ENCODE measurements at places on chromosomes 5 and 9.

GRCh38 chr9:116327701-116328405 lies 174.3 kb downstream of the PAPPA start:
- DNase-seq: no peak

DNA sequence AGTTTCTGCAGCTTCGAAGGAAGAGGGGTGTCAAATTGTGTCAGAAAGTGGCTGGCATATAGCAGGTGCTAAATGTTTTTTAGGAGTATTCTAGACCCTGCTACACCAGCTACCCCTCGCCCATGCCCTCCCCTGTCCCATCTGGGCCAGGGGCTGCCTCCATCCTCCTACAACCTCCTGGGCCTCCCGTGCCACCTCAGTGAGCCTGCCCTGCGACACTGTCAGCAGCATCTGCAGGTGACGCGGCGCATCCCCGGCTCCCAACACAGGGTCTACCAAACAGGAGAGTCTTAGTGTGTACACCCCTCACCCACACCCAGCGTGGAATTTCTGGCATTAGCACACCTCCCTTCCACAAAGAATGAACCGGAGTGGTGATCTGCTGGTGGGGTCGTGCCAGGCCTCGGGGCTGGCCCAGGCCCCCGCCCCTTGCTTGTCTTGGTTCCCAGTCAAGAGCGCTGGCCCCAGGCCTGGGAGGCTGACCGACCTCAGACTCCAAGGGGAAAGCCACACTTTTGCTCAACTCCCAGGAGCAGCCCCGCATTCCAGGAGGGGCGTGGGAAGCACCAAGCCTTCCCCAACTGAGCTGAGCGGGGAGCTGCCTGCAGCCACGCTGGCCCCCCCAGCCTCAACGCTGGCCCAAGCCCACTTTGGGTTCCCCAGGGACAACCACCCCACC lies 55.2 kb downstream of the NEURL1B start:
- DNase-seq: no peak

DNA sequence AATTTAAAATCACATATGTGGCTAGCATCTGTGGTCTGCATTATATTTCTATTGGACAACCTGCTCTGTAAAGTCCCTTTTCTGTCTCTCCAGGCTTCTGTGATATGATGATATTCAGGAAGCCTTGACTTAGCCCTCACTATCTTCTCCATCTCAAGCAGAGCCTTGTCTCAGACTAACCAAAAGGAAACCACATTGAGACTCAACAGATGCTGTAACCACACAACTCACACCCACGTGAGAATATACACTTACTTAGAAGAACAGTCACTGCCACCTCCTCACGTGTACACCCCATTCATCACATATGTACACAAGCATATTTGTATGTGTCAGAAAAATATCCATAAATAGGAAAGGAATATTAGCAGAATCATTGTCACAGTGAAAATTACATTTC lies 33.6 kb downstream of the HTR4 start:
- DNase-seq: no peak

DNA sequence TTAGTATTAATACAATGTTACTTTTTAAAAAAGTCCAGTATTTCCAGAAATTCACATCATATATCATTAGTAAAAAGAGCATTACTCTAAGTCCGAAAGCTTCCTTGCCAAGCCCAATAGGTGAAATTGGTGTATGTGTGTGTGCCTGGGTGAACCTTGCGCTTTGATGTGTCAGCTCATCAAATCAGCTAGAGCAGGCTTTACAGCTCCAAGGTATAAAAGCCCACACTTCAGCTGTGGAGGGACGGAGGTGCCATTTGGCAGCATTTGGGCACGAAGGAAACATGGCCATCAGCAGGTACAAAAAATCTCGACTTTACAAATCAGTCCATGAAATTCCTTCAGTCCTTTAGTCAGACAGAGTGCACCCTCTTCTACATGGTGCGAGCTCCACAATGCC lies 76.5 kb upstream of the IL7R start:
- peak; percentile 19 for DNase-seq

DNA sequence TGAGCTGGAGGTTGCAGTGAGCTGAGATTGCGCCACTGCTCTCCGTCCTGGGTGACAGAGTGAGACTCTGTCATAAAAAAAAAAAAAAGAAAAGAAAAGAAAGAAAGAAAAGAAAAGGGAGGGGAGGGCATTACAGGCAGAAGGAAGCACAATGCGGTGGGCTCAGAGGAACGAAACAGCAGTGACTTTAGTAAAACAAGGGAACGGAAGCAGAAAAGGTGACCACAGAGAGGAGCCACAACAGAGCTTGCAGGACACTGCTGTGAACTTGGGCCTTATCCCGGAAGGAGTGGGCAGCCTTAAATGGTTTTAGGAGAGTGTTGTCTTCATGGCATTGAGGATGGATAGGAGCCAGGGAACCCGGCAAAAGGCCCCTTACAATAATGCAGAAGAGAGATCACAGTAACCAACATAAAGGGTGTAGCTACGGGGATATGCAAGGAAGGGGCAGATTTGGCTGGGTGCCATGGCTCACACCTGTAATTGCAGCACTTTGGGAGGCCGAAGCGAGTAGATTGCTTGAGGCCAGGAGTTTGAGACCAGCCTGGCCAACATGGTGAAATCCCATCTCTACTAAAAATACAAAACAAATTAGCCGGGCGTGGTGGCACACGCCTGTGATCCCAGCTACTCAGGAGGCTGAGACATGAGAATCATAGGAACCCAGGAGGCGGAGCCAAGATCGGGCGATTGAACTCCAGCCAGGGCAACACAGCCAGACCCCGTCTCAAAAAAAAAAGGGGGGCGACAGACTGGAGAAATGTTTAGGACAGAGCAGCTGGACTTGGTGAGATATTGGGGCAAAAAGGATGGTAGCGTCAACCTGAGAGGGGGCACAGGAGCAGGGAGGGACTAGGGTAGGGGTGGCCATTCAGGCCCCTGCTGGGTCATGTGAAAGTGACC lies 83.9 kb upstream of the ZBTB43 start:
- no peak for DNase-seq

- no peak for DNase-seq
Measured at GRCh38 chr5:123438244-123438643, 15.0 kb upstream of the CEP120 start.

DNA sequence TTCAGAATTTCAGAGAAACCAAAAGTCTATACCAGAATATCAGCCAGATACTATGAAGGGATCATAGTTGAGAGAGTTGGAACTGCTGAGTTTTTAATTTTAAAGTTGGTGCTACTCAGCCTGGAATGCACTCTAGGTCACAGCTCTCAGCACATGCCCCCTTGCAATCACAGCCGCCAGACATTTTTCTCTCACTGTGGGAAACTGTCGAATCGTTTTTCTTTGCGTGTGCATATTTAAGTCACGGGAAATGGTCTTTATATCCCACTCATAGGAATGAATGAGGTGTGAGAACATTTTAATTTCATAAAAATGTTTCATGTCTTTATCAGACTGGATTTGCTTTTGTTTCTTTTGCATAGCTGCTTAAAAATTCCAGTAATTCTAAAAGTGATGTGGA lies 12.2 kb upstream of the SPDL1 start:
- DNase-seq: no peak

GRCh38 chr9:124590889-124591641 lies 83.9 kb upstream of the NR5A1 start:
- DNase-seq: no peak

DNA sequence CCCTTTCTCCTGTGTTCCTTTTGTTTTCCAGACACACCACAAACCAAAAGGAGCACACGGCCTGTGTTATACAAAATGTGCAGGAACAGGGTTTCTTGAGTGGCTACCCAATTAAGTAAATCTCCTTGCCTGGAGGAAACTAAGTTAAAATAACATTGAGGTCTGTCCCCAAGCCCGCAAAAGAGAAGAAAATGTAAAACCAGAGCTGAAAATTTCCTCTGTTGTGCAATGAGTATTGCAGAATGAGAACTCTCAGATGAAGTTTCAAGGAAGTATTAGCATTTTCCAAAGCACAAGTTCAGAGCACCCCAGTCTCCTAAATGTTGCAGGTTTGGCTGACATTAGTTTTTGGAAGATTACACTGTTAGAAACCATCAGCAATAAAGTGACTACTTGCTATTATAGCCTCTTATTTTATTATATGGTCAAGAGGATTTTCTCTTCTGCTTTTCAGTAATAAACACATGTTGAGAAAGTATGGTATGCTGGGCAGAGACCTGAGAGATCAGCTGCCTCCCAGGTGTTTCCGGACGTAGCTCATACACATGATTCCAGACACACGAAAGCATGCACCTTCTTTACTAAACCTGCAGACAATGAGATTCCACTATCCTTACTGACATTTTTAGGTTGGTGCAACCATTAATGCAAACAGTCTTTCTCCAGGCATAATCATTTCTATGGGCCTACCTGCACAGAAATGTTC lies 161.3 kb downstream of the SNCAIP start:
- DNase-seq: no peak

DNA sequence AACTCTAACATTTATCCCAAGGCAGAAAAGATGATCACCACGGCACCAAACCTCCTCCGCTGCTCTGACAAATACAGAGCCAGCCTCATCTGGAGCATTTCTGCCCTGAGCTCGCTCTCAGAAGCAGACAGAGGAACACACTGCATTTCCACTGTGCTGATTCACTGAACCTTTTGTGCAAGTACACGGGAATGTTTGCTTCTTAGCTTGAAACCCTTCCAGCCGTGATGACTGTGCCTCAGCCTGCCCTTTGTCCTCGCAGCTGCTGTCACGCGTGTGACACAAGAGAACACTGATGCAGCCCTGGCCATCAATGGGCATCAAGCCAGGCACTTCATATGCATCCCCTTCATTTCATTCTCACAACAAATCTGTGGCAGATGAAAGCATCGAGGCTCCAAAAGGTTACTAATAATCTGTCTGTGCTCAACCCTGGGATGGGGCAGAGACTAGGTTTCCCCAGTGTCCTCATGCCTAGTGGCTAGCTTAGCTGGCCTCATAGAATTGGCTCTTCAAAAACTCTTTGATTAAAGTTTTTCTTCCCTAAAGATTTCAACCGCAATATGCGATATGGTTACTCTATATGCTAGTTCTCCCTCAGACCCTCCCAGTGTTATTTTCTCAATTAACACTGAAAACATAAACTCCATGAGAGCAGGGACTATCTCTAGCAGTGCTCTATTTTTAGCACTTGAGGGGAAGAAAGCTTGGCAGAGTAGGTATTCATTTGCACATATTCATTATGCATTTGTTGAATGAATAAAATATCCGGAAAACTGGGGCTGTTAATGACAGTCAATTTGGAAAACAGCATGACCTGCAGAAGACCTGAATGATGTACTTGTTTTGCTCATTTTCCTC lies 7.3 kb downstream of the CDC14B start:
- no peak for DNase-seq

DNA sequence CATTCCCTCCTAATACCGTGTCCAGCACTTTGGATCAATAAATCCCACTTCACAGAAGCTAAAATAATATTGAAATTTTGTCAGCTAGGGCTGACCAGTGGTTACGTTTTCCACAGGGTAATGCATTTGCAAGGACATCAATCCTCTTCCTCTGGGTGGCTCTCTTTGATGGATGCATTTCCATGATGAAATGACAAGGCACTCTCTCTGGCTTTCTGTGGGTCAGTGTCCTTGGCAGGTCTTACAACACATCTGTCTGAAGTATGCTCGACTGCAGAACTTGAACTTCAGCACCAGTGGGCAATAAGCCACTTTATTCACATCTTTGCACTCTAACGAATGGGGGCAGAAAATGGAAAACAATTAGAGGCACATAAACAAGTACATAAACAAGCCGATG lies 330.1 kb downstream of the ADAMTS6 start:
- no peak for DNase-seq

GRCh38 chr5:169003721-169004541 lies 297.0 kb downstream of the SLIT3 start:
- no peak for DNase-seq

GRCh38 chr9:105341434-105342146 lies 97.1 kb downstream of the SLC44A1 start:
- no peak for DNase-seq

GRCh38 chr5:21613971-21614488 lies 1239.1 kb downstream of the CDH12 start:
- no peak for DNase-seq

- no peak for DNase-seq
Measured at GRCh38 chr9:137311986-137312851, 10.1 kb upstream of the NRARP start.

- no peak for DNase-seq
Measured at GRCh38 chr9:89661956-89662717, 57.3 kb downstream of the GADD45G start.

DNA sequence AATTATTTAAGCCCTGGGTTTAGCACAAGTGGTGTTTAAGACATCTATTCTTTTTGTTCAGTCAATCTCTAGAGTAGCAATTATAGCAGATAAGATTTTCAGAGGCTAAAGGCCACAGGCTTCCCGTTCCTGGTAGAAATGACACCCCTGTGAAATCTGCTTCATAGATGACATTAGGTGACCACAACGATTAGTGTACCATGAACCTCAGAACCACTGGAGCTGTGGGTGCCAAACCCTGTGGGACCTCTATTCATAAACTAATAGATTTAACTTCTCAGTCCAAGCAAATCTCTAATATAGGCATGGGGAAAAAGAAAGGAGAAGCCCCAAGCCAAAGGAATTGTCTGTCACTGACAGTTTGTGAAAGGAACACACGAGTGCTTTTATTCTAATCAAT lies 207.4 kb downstream of the ARRDC3 start:
- no peak for DNase-seq

GRCh38 chr9:89951675-89952074 lies 346.9 kb downstream of the GADD45G start:
- DNase-seq: no peak

GRCh38 chr5:141598391-141599345 lies 20.1 kb downstream of the DIAPH1 start:
- no peak for DNase-seq

- no peak for DNase-seq
Measured at GRCh38 chr9:137984520-137985257, 107.1 kb downstream of the CACNA1B start.

- DNase-seq: no peak
Measured at GRCh38 chr5:142079306-142079721, 29.3 kb upstream of the NDFIP1 start.

DNA sequence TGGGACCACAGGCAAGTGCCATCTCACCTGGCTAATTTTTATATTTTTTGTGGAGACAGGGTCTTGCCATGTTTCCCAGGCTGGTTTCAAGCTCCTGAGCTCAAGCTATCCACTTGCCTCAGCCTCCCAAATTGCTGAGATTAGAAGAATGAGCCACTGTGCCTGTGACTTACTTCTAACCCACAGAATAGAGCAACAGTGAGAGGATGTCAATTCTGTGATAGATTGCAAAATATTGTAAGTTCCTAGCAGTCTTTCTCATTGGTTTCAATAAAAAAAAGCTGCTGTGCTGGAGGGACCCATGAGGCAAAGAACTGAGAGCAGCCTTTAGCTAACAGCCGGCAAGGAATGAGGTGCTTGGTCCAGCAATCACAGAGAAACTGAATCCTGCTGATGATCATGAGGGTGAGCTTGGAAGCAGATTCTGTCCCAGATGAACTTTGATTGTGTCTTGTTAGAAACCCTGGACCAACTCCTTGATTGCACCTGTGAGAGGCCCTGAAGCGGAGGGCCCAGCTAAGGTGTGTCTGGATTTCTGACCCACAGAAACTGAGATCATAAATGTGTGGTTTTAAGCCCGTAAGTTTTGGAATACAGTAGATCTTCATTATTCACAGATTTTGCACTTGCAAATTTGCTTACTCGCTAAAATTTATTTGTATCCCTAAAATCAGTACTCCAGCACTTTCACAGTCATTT lies 149.7 kb downstream of the GCNT1 start:
- DNase-seq: no peak

Data from T-helper 9 cell (primary cell).